ENCODE measurements at places on chromosomes 12 and 14.

DNA sequence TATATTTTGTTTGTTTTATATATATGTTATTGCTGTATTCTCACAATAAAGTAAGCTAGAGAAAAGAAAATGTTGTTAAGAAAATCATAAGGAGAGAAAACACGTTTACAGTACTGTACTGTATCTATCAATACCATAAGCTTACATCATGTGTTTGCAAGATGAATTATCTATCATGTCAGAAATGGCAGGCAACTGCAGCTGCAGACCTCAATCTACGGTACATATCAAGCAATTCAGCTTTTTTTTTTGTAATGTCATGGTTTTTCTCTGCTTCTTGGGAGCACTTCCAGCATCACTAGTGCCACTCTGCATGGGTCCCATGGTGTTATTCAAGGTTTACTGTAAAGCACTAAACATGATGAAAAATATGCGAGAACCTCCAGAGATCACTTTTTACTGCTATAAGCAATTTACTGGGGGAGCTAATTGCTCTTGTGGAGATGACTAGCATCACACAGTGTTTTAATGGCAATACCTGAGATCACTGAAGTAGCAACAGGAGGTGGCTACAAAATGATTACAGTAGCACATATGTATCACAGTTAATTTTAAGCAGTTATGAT is 9.0 kb upstream of the KRT2 start:
- no peak for ATAC-seq

DNA sequence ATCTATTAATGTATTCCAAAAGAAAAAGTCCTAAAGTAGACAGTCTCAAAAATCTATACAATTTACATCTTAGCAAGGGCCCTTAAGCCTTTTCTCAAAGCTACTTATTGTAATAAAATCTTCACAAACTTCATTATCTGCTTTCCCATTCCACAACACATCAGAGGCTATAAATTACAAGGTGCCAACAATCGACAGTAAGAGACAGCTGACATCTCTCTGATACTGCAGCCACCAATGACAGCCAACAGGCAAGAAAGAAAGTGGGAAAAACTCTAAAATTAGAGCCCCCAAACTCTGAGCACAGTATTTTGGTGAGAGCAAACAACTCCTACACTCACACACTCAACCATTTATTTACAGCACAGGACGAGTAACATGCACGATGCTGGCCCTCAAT is 2.2 kb downstream of the ANGEL1 start:
- ATAC-seq = no peak

DNA sequence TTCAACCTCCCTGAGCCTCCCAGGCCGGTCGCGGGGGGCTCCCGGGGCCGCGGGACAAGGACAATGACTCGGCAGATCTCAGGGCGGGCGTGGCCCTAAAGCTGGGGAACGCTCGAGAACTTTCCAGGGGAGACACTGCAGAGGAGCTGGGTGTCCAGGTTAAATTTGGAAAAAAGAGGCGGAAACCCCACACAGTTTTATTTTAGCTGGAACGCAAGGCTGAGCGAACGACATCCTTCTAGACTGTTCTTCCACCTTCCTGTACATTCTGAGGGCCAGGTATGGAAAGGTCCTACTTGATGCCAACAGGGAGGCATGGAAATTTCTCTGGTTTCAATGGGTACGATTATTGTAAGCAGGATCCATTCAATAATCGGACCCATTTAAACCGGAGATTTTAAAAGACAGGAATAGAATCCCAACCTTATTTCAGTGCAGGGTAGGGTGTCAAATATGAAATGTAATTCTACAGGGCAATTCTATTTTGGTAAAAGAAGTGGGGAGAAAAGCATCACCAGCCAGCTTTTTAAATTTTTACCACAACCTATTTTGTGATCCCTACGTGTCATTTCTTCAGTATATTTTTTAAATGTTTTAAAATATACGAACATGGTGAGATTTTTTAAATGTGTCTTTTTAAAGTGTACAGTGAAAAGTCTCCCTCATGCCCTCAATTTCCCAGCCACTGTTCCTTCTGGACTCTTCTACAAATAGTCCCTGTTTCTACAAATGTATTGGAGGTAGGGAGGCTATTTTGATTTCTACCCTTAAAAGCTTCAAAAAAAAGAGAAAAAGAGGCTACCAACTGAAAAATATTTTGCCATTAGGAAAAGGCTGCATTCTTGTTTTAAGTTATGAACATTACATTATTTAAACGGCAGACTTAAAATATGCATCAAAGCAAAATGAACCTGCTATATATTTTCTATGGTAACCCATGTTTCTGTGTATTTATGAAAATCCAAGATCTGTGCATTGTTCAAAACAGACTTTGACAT is 1.1 kb upstream of the UBC start:
- peak; percentile 0 for ATAC-seq

DNA sequence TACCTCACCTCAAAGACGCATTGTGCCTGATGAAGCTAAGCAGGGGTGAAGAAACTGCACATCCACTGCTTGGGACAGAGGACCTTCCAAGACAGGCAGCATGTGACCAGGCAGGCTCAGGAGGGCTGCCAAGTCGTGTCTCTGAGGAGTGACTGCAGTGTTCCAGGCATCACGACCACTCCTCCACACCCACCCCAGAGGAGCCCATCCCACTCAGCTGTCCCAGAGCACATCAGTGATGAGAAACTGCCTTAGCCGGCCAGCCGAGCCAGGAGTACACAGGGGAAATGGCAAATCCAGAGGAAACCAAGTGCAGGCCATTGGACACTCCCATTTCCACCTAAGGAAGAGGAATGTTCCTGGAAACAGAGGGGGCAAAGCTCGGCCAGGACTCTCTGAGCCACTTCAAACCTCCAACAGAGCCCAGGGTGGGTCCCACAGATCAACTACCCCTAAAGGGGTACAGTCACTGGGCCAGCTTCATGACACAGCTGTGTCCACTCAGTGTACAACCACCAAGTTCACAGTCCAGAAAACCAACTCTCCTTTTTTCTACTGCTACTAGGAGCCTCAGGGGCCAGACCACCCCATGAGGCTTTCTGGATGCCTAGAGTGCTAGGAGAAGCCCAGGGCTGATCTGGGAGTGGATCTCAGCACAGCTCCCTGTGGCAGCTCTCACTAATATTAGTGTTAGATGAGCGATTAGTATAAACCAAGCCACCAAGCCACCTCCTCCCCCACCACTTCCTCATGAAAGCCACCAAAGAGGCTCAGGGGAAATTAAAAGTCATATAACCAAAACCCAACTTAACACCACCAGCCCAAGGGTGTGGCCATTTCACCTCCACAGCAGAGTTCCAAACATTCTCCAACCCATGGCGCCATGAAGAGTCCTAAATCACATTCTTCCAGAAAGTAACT is 15.4 kb downstream of the PXN start:
- no peak for ATAC-seq

DNA sequence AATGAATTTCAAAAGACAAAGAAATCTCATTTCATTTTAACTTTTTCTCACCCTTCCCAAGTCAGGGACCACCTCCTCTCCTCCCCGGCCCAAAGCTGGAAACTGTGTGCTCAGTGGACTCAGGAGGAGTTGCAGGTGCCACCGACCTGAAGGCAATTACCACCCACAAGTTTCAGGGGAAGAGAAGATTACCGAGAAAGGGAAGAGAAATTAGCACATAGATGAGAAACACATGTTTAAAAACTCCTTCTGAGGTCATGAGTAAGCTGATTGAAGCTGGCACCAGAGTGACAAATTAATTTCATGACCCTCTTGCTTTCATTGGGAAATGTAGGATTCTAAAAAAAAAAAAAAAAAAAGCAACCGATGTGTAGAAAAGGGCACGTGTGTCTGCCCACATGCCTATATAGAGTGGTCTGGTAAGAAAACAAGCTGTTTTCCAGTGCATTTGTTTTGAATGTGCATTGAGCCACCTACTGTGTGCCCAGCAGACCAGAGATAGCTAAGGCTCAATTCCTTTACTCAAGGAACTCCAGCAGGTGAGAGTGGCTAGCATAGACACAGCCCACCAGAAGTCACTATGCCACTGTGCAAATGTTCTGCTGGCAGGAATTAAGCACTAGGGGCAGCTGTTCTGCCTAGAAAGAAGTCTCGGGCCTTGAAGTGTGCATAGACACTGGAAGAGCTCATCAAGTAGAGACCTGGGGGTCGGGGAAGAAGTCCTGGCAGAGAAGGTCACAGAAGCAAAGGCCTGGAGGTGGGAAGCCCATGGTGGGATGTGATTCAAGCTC is 30.5 kb downstream of the DPF3 start:
- no peak for ATAC-seq

DNA sequence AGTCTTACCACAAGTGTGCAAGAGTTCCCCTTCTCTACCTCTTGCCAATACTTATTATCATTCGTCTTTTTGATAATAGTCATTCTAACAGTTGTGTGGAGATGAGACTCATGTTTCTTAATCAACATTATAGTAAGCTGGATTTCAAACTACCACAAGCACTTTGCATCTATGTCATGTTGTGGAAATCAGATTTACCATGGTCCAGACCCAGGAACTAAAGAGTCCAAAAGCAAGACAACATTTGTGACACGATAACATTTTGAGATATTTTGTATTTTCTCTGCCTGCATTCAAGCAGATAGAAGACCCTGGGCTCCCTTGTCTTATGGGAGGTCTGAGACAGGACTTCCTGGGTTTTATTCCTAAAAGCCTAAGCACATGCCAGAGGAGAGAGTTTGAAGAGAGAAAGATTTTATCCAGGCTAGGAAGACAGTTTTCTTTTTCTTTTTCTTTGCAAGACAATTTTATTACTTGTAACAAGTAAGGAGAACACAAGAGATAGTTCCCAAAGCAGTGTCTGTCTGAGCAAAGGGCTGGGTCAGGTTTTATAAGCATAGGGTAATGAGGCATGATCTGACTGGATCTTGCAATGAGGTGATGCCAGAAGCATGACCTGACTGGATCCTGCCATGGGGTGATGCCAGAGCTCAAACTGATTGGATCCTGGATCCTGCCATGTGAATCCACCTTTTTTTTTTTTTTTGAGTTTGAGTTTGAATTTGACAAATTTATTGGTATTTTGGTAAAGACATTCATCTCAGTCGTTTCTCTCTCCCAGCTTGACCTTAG is 180.5 kb upstream of the HMGA2 start:
- ATAC-seq = no peak

- ATAC-seq = no peak
These were observed 289.5 kb upstream of the RGS6 start for GRCh38 chr14:71642715-71643114.

- no peak for ATAC-seq
These were observed 70.9 kb upstream of the ETV6 start for GRCh38 chr12:11578461-11578993.

GRCh38 chr12:46456356-46457334 is 84.1 kb upstream of the SLC38A2 start:
- no peak for ATAC-seq

Data from motor neuron (in vitro differentiated cells).